Smooth muscle cell of the brain vasculature (primary cell): ENCODE measurements at places on chromosomes 16 and 17.

DNA sequence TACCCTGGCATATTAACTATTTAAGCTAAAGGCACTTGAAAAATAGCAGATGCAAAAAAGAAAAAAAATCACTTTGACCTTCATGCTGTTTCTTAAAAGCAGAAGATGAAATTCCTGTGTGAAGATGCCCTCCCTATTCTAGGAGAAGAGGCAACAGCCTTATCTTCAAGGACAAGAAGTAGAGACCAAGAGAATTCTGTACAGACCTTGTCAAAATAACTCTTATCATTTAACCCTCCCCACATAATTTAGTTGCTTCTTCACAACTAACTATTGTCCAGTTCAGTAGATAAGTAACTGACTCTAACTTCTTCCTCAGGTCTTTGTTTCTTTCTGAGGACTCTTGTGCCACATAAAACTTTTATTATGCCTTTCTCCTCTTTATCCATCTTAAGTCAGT is 72.0 kb upstream of the MARCHF10 start:
- no peak for DNase-seq

- peak; percentile 15 for DNase-seq
Measured at GRCh38 chr17:20121359-20122253, 112.4 kb downstream of the SPECC1 start.

DNA sequence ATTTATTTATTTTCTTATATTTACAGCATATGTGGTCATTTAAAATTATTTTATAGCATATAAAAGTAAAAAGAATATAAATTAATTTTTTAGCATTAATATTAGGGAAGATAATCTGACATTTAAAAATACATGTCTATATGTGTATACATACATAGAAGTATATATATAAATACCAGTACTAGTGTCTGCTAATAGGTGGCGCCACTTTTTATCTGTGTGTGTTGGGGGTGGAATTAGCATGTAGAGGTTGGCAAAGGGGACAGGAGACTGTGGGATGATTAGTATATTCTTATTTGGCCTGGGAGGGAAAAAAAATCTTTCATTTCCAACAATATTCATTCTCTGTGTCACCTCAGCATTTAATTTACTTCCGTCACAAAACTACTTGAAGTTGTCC is 359.1 kb downstream of the WWOX start:
- DNase-seq, result no peak

GRCh38 chr16:77890075-77890474 is 101.7 kb downstream of the VAT1L start:
- DNase-seq, result no peak

DNA sequence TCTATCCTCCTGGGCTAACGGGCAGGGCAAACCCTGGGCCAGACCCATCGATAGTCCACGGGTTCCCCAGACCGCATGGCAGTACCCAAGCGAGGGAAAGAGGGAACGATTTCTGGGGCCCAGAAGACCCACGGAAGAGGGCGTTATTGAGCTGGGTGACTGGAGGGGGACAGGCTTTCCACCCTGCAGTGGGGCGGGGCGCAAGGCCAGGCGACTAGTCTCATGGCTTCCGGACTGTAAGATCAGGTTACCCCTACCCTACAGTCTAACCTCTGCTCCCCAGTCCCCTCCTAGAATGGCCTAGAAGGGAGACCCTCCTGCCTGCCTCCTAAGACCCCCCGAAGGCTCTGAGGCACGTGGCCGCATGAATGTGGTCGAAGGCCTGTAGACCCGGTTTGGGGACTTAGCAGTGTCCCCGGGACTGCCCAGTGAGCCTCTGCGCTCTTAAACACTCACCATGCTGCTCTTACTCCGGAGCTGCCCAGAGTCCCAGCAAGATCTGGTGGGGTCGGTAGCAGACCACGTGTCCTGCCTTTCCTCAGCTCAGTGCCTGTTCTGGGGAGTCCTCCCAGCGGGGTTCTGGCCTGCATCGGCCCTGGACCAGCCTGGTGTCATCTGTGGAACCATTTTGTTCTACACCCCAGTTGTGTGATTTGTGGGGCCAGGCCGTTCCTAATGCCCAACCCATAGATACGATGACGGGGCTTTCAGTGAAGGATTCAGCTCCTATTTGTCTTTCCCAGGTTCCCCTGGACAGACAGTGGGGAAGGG is 13.2 kb upstream of the AURKB start:
- DNase-seq, result no peak

- no peak for DNase-seq
Measured at GRCh38 chr16:11094857-11095565, 150.6 kb downstream of the CLEC16A start.

DNA sequence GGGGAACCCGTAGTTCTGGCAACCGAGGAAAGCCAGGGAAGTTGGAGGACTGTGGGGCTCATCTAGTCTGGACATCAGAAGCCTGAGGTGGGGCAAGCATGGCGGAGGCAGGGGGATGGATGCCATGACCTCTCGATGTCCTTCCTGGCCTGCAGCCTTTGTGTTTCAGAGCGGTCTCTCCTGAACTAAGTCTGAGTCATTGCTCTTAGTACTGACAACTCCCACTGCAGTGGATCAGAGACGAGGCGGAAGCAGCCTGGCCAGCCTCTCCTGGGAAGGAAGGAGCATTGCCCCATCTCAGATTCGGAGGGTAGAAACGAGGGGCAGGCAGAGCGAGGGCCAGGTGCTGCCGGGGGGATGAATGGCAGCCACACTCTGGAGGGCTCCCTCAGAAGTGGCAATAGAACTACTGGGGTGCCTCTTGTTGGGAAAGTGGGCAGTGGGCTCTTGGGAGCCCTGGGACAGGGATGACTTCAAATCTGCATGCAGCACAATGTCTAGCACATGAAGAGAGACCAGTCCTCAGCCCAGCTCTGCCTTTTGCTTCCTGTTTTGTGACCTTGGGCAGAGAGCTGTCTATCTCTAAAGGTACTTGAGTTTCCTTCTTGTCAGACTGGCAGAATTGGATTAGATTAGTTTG is 3.6 kb upstream of the STAC2 start:
- no peak for DNase-seq

DNA sequence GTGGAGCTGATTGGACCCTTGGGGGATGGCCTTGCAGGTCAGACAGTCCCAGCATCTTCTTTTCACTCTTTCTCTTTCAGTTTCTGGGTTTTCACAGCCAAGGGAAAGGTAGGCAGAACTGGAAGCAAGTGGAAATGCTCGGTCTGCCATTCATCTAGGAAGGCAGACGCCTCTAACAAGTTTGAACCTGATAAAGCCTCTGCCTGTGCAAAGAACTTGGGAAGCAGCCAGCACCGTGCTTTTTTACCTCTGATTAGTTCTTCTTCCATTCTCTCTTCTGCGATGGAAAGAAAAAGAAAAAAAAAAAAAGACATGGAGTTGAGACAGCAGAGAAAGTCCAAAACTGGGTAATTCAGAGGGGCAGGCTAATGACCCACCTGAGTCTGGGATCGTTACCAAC is 997.8 kb upstream of the EEF2KMT start:
- no peak for DNase-seq

- no peak for DNase-seq
Measured at GRCh38 chr17:7956228-7956965, 24.4 kb downstream of the CNTROB start.

DNA sequence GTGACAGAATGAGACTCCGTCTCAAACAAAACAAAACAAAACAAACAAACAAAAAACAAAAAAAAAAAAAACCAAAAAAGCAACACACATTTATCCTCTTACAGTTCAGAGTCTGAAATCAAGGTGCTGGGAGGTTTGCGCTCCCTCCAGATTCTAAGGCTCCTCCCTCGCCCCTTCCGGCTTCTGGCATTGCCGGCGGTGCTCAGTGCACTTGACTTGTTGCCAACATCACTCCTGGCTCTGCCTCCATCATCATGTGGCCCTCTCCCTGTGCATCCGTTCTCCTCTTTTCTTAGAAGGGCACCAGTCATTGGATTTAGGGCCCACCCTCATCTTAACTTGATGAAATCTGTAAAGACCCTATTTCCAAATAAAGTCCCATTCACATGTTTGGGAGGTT is 73.8 kb downstream of the RBFOX3 start:
- DNase-seq, result no peak

GRCh38 chr16:87851141-87851587 is 18.1 kb downstream of the SLC7A5 start:
- DNase-seq, result no peak

DNA sequence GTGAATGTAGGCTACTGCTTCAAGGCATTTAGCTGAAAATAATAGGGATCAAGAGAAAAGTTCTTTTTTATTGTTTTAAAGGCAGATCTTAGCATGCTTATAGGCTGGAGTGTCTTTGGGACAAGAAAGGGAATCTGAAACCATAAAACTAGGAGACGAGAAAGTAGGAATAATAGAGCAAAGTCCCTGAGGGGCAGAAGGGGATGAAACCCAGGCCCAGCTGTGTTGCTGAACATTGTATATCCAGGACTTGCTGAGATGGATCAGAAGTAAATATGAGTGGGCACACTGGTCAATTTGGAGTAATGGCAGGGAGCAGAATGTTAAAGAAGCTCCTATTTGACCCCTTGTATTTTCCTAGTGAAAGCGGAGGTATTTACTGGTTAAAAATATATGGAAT is 9.3 kb downstream of the ZNF689 start:
- no peak for DNase-seq

GRCh38 chr16:79497606-79498350 is 102.8 kb downstream of the MAF start:
- no peak for DNase-seq

DNA sequence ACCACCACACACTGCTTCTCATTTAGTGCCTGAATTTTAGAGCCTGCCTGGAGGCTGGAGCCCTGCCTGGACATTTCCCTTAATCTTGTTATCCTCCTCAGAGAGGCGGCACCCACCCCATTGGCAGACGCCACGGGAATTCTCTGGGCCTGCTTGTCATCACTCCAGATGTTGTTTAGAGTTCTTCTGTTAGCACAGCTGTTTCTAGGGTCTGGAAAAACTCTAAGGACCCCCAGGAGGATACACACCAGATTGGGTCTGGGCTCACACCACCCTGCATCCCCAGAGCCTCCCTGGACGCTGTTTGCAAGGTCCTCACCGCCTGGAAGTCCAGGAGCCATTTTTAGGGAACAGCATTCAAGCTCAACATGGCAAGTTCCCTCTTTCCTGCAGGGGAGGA is 565 bp upstream of the XAF1 start:
- no peak for DNase-seq

DNA sequence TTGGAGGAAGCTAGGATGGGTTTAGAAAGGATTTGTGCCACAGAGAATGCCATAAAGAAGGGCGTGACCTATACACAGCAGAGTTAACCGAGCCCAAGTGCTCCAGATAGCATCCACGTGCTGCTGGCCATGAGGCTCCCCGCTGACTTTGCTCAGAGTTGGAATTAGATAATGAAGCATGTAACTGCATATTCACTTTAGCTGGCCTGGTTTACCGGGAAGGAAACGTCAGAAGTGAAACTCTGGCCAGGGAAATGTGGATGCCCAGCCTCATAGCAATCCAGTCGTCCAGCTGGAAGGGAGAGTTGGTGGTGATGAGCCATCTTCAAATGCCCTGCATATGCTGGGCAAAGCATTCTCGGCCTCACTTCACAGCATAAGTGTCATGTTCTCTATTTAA is 6.1 kb downstream of the KRT35 start:
- no peak for DNase-seq

DNA sequence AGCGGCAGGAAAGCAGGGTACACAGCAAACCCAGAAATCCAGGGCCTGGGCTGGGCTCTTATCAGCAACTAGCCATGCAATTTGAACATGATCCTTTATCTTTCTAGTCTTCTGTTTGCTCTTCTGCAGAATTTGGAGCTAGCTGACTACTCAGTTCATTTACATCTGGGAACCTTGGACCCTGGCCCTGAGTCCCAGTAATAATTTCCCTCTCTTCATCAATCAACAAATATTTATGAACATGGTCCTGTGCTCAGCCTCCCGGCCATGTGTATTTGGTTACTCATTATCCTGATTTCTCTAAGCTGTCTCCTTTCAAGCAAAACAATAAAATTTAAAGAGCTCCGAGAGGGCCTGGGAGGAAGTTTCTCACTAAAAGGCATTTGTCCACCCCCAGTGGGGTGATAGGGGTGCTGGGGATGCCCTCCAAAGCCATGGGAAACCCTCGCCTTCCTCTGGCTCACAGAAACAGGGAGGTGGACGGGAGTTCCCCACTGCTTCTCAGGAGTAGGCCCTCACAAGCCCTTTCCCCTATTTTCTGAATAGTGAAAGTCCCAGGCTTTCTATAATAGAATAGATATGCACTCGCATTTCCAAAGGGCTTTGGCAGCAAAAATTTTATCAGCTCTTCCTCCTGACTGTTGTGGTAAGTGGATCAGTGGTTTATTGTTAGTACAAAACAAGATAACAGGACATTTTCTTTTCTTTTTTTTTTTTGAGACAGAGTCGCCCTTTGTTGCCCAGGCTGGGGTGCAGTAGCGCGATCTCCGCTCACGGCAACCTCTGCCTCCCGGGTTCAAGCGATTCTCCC is 6.9 kb upstream of the WDR59 start:
- no peak for DNase-seq

DNA sequence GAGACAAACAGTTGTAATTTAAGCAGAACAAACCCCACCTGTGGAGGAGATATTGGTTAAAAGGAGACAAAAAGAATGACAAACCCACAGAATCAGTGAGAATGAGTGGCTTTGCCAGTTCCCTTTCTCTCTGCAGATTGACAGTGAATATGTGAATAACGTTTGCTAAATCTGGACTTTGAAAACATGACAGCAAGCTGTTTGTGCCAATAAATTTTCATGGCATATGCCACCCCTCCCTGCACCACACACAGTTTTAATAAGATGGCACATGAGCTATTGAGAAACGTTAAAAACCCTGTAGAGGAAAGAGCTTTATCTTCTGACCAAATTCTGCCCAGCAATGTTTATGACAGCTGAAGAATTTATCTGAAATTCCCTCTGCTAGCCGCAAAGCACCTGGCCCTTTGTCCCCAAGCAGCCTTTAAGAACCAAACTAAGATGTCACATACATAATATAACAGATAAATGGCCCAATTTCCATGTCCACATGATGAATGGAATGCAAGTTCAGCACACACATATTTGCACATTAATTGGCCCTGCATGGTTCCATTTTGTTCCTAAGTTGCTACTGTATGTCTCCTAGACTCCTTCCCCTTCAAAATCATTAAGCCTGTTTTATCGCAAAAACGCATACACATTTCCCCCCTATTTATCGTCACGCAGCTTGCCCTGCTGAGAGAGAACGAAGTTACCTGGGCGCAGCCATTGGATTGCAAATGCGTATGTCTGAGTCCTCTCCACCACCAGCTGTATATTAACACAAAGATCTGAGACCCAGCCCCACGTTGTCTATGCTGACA is 773.5 kb upstream of the EEF2KMT start:
- DNase-seq, result no peak

DNA sequence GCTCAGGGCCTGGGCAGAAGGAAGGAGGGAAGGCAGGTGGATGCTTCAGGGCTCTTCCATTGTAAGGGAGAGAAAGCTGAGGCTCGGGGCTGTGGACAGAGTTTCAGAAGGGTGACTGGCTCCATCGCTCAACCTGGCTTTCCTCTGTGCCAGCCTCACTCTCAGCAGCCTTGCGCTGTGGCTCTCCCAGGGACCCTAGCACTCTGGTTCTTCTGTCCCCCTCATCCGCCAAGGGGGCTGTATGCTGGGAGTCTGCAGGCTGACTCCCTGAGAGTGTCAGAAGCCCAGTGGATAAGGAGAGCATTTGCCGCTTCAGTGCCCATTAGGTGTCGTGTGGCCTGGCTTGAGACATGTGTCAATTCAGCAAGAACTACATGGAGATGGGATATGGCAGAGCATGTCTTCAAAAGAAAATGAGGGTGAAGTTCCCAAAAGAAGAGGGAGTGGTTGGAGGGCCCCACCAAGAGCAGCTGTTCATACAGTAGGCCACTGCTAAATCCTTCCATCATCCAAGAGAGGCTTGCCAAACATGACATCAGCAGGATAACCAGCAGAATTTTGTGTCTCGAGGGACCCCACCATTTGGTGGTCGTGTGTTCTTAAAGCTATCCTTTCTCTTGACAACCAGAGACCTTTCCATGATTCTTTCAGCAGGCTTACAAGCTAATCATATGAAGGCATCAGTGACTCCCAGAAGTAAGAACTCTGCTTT is 148.2 kb downstream of the IRX5 start:
- DNase-seq, result no peak
